Bronchial smooth muscle cell (primary cell): ENCODE measurements at places on chromosomes 13 and 19. TPM values are rescaled to one million over a fixed set of nuclear protein-coding genes. Genes with fewer than 3 reads are reported as not detected.

Gene KLK7
- not detected in 2 replicates for total RNA-seq

Gene KIR2DL4
- not detected in 2 replicates for total RNA-seq

Gene ETV2
- 0.17 and 0.63 TPM in 2 replicates for total RNA-seq

Gene ATP4A
- total RNA-seq = not detected in 2 replicates

Gene SH2D3A
- under 0.01 TPM in 1 of 2 replicates, not detected in the other for total RNA-seq
